ENCODE measurements at places on chromosomes 2 and 18.

DNA sequence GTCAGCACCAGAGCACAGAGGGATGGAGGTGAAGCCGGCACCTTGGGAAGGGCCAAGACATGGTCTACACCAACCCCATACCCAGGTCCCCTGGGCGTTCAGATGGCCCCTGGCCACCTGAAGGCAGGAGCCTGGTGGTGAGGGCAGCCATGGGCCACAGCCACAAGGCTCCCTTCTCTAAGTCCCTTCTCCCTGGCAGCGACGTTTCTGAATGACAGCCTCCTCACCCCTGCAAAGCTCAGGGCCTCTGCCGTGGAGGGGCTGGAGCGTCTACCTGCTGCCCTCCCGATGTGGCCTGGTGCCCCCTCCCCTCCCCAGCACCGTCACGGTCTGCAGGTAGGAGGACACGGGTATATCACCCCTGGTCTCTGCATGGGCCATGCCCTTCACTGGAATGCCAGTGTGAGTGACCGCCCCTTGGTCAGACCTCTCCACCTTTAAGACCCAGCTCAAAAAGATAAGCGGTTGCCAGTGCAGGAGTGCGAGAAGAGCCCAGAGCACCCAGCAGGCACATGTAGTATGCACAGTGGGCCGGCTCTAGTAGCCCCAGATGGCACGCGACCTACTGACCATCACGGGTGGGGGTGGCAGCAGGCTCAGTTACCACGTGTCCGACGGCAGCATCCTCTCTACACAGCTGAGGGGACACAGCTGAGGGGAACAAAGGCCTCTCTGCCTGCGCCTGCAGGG is 46.6 kb downstream of the HS6ST1 start:
- no peak for DNase-seq

DNA sequence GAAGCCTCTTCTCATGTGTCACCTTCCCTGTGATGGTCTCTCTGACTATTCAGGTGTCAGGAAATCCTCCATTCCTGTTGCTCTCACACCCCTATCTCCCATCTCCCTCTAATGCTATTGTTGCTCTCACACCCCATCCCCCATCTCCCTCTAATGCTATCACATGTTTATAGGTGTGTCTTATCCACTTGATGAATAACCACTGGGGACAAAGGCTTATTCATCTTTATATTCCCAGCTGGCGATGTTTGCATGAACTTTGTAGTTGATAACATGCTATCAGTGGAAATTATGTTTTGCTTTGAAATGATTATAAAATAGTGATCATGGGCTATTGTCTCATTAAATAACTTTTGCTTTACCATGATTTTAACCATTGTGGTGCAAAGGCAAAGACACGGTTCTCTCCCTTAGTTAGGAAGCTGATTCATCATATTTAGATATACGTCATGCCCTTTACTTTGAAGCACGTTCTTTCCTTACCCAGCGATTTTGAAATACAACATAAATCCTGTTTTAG is 220.5 kb downstream of the PMAIP1 start:
- DNase-seq = no peak

DNA sequence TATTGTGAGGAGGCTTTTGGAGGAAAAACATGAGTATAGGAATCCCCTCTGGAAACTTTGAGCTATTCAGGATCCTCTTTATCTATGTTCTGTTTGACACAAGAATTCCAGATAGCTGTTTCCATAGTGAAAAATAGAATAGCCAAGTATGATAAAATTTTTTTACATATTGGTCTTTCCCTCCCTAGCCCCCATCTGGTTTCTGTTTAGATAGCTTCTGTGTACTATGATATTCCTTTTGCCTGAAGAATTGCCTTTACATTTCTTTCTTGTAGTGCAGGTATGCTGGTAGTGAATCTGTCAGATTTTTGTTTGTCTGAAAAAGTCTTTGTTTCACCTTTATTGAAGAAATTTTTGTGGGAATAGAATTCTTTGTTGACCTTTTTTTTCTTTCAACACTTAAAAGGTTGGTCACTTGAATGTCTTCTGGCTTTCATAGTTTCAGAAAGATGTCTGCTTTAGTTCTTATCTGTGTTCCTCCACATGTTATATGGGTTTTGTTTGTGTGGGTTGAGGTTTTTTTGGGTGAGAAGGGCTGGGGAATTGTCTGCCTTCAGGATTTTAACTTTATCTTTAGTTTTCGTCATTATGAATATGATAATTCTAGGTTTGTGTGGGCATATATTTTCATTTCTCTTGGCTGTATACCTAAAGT is 29.9 kb upstream of the FBLN7 start:
- DNase-seq = no peak

DNA sequence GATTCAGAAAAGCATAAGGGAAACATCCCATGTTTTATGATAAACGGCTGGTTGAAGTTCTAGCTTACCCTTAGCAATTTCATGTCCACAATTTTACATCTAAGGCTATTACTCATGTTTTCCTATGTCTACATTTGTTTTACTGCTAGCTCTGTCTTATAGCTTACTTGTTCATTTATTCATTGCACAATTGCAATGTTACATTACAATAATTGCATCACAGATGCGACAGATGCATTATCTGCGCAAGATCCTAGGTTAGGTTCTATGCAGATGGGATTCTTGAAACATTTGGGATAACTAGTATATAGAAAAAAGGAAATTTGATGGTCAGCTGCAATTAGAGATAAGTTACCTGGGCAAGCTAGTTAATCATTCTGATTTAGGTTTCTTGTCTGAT is 108.4 kb downstream of the ARHGAP28 start:
- no peak for DNase-seq

- no peak for DNase-seq
These were observed 23.8 kb downstream of the NABP1 start for GRCh38 chr2:191701696-191702095.

DNA sequence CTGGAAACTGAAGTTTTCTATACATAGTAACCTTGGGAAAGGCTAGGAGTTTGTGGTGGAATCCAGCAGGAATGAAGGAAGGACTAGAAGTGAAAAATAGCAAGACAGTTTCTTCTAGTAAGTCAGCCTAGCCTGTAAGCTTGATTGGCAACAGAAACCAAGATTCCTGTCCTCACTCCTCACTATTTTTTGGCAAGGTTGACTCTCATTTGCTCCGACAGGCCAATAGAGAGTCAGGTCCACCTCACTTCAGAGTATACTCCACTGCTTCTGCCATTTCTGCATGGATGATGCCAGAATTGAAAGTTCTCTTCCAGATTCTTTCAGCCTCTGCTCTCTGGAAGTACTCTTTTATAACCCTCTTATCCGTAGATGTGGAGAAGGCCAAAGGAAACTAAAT is 352.4 kb downstream of the ZNF516 start:
- DNase-seq = no peak

- DNase-seq = no peak
These were observed 49.5 kb downstream of the ATIC start for GRCh38 chr2:215361211-215361875.

GRCh38 chr2:70305531-70305930 is 3.7 kb upstream of the FAM136A start:
- DNase-seq = no peak

DNA sequence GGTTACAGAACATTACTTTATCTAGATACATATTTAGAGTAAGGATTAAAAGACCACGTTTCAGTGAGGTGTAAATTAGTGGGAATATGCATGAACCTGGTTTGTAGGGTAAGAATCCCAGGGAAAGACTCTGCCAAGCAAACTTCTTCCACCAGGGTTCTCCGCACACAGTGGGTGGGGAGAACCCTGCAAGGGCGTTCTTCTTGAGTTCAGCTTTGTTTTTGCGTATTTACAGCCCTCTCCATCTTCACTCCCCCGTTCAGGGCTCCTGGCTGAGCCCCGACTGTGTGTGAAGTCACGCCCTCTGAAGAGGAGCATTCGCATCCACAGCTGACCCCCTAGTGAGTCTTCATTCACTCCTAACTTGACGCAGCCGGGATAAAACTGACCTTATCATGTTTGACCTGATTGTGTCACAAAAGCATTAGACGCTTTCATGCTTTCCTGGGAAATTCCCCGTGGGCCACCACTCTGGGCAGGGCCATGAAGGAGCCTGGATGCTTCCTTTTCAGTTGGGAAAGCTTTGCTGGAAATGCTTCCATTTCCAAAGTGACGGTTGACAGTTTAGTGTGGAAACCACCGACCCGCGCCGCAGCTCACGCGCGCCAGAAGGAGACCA is 1.0 kb downstream of the ALKAL2 start:
- DNase-seq = no peak

DNA sequence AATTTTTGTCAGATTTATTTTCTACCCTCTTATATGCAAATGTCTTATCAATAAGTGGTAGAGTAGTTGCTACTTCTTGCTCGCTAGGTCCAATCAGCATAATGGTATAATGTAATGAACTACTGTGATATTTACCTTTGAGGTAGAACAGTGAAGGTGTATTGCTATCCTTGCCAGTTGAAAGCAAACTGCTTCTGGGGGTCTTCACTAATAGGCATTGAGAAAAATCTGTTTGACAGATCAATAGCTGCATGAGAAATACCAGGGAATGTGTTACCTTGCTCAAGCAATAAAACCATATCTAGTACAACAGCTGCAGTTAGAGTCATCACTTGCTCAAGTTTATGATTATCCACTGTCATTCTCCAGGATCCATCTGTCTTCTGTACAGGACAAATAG is 50.1 kb upstream of the EFEMP1 start:
- DNase-seq = no peak

- no peak for DNase-seq
These were observed 263.7 kb downstream of the ATAD2B start for GRCh38 chr2:23662941-23663920.

DNA sequence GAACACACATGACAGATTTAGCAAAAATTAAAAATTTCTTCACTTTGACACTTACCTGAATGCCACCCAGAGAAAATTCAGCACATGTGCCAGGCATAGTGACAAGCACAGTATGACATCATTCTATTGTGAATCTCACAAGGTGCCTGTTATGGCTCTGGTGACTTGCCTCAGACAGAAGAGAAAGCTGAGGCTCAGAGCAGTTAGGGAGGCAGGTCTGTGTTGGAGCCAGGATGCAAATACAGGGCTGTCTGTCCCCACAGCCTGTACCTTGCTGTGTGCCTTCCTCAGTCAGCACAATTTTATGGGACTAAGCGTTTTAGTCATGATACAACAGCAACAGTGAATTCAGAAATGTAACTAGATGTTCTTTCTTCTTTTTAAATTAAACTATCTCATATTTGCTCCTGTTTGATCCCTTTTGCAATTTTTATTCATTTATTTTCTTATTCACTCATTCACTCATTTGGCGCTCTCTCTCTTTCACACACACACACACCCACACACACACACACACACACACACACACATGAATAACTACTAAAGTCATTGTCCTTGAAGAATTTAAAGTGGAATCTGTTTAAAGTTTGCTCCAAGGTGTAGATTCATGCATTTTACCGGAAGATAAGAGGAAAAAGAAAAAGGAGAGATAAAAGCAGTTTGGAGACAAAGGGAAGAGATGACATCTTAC is 37.9 kb upstream of the CTAGE1 start:
- no peak for DNase-seq

GRCh38 chr18:70411876-70412435 is 123.1 kb downstream of the SOCS6 start:
- DNase-seq = no peak

- DNase-seq = peak; percentile 52
These were observed 97.3 kb downstream of the ANKRD12 start for GRCh38 chr18:9233771-9234440.

DNA sequence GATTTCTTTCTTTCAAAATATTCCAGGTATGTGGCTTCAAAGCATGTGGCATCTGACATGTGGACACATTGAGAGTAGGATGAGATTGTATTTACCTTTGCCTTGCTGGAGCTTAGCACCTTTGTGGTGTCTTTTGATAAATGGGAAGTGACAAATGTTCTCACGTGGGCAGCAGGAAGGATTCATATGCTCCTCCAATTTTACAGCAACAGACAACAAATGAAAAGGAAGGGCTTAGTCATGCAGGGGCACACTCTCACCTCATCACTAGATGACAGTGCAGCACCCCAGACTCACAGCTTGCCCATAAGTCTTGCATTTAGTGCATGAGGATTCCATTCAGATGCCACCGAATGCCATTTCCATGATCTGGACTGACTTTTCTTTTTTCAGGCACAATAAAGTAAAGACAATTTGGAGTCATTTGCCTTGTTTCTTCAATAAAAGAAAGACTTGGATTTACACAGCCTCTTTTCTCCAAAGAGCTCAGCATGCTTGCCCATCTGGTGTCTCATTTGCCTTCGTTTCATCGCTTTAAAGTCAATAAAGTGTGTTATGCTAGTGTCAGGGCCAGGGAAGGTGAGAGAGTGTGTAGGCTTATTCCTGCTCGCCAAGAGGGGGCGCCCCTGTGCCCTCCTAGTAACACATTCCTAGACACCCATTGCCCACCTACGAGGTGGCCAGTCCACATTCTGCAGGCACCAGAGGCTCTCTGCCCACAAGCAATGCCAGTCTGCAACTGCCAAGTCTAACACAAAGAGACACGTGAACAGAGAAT is 39.6 kb upstream of the DAPL1 start:
- DNase-seq = peak; percentile 10

DNA sequence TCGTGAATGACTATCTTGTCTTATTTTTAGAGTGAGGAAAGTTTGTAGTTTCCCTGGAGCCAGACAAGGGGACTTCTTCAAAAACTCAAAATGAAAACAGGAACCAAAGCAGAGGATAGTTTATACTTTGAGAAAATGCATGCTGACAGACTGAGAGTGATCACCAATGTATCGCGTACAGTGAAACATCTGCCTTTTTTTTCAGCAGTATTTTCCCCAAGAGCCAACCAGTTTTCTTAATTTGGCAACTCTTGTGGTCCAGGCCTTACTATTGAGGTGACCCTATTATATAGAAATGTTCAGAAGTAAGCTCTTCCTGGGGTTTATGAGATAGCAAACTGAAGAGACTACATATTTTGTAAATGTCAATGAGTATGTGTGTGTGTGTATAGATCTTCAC is 153.7 kb upstream of the VRK2 start:
- DNase-seq = no peak

DNA sequence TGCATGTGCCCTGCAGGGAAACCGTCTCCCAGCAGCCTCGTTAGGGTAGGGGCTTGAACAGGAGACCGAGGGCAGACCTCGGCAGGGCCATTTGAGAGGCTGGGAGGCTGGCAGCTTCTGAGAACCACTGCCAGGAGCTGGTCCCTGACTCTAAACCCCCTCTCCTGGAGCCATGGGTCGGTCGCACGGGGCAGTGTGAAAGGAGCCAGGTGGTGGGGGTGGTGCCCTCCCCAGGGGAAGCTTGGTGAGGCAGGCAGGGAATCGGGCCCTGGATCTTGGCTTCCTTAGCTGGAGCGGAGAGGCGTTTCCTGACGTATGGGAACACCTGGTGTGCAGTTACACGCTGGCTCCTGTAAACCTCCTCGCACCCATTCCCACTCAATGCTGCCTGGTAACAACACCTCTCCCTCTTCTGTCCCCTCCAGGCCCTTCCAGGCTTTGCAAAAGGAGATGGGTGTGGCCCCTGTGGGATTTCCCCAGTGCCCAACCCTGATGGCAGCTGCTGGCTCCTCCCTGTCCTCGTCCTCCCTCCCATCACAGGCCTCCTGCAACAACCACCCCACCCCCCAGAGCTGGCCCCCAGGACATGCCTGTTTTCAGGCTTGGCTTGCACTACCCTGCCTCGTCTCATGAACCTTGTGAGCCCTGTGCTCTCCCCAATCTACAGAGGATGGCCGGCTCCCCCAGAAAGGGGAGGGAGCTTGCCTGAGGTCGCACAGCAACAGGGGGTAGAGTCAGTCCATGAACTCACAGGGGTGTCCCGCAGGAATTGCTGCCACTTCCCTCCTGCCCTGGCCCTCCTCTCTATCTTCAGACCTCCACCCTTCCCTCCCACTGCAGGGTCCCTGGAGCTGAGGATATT is 24.4 kb downstream of the ADRA2B start:
- DNase-seq = no peak

GRCh38 chr2:164913011-164913410 is 42.3 kb downstream of the SLC38A11 start:
- DNase-seq = no peak

GRCh38 chr18:58502628-58503027 is 126.3 kb downstream of the ALPK2 start:
- DNase-seq = no peak
